NCI-H1694 (cell line): ENCODE measurements at places on chromosomes 1 and 21.

GRCh38 chr1:154961207-154962155 lies at the start of gene PYGO2:
Gene PYGO2 (minus strand): TSS chr1:154961782. CDS start chr1:154961576, 206 bp downstream.
- DNase-seq, result peak; percentile 57

DNA sequence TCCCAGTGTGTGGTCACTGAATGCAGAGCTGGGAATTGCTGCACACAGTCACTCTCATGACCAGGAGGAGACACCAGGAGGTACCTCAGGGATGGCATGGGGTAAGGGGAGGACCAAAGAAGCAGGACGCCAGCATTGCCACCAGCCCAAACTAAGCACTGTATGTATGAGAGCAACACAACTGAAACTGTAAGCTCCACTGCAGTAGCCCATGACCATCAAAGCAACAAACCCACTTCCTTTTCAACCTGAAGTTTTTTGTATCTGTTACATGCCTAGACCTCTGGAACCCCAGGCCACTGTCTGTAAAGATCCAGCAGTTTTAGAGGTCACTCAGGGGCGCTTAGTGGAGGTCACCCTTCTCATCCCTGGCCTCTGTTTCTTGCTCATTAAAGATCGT lies 164.3 kb downstream of the SETD4 start:
- no peak for DNase-seq

- no peak for DNase-seq
Observed at GRCh38 chr1:165911609-165912281, 84.3 kb downstream of the UCK2 start.

GRCh38 chr1:234987415-234988154 lies 141.1 kb downstream of the TOMM20 start:
- DNase-seq, result no peak

- no peak for DNase-seq
Observed at GRCh38 chr1:173295995-173296394, 88.9 kb upstream of the TNFSF4 start.

DNA sequence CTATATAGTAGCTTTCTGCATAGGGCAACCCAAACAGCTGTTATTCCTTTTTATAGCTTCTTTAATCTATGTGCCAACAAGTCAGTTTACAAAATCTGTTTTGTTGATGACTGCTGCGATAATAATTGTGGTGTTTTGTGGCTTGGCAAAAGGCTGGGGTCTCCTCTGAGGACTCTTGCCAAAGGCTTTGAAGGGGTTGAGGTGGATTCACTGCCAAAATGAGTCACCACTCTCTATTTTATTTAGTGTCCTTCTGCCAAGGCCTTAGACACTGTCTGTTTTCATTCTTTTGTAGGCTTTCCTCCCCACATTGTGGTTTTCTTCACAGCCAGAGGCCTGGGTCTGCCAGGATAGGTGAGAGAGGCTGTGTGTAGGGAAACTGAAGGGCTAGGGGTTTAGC lies 161.8 kb downstream of the NFIA start:
- DNase-seq, result peak; percentile 94

DNA sequence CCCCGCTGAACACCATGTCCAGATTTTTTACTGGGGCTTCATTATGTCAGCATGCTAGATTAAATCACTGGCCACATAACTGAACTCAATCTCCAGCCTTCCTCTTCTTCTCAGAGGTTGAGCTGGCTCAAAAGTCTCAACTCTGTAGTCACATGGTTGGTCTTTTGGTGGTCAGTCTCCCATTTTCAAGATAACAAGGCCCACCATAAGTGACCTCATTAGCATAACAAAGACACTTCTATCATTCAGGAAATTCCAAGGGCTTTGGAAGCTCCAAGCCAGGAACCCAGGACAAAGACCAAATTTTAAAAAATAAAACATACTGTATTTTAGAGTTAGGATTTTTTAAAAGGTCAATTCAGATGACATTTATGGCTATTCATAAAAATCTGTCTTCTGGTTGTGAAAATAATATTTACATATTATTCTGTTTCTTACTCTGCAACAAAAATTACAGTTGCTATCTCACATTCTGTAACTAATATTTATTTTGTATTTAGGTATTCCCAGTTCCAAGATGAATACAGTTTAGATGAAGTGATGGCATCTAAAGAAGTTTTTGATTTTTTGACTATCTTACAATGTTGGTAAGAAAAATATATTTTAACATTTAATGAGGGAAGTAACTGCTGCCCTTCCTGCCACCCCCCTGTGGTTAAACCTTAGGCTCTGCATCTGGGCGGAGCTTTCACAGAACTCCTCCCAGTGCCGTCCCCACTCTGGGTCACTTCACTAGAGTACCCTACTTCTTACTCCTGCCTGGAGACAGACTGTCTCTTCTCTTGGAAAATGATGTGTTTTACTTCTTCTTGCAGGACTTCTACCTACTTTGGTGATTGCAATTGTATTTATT lies 49.3 kb downstream of the SCP2 start:
- no peak for DNase-seq

DNA sequence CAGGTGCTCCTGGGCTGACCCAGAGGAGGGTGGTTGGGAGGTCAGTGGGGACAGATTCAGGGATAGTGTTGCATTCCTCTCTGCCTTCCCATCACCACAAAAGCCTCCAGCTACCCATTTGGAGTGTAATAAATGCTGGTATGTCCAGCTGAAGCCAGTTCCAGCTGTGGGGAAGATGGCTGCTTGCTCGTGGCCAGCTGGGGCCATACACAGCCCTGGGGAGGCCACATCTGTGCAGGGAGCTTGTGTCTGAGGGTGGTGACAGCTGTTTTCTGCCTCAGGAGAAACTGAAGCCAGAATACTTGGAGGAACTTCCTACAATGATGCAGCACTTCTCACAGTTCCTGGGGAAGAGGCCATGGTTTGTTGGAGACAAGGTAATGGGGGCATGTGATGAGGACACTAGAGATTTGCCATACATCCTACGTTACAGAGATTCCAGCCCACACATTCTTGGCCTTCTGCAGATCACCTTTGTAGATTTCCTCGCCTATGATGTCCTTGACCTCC lies 2.7 kb downstream of the GSTM4 start:
- DNase-seq, result no peak

GRCh38 chr1:24155011-24155782 lies 12.3 kb upstream of the IL22RA1 start:
- DNase-seq, result no peak

GRCh38 chr1:25695771-25696311 lies 79.2 kb downstream of the MAN1C1 start:
- DNase-seq, result no peak

DNA sequence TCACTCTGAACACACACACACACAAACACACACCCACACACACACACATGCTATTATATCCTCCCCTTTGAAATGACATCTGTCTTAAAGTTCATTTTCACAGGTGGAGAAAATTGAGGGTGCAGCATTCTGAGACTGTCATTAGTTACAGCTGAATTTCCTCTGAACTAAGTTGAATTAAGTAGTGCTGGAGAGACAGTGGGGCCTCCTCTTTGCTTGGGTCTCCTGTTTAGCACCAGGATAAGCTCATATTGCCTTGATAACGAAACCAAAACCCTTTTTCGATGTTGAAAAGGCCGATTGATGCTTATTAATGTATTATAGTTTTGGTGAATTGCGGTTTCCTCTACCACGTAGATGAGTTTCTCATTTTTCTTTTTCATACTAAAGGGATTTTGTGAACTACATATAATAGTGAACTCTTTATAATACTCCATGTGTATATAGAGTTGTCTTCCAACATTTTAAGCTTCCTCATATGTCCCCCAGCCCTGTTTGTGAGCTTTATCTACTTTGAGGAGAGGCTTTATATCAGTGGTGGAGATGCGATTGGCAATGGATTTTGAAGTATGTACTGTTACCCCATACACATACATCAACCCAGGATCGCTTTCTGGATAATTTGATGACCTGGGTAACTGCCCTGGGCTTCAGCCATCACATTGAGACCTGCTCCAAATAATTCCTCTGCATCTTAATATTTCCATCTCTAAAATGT lies 17.4 kb downstream of the DYNLT5 start:
- no peak for DNase-seq

DNA sequence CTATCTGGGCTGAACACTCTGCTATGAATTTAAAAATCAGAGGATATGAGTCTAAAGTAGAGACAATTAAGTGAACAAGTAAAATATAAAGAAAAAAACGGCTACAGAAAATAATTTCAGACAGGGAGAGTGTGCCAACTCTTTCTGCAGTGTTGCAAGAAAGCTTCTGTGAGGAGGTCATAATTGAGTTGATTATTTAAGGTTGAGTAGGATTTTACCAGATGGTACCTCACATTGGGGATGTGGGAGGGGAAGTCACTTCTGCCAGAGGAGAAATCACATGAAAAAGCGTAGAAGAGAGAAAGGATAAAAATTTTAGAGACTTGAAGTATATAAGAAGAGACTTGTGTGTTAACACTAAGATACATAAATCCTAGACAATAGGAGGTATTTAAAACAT lies 238.0 kb upstream of the NCAM2 start:
- no peak for DNase-seq

GRCh38 chr21:29166853-29167252 lies 36.4 kb downstream of the MAP3K7CL start:
- no peak for DNase-seq

DNA sequence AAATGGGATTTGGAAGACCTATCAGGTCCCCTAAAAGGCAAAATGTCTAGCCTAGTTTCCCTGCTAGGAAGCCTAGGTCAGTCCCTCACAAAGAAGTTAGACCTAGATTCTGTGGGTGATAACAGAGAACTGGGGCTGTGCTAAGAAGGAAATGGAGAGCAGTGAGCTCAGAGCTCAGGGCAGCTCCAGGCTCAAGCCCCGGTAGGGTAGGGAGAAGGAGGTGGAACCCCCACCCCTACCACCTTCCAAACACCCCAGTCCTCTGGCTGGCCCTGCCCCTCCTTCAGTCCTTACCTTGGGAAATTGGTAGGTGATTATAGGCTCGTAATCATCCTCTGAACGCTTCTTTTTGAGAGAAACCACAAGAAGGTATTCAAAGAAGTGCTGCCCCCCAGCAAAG lies 1.1 kb downstream of the DENND2D start:
- DNase-seq, result no peak

- DNase-seq, result no peak
Observed at GRCh38 chr1:56850411-56850810, 4.2 kb upstream of the C8A start.

DNA sequence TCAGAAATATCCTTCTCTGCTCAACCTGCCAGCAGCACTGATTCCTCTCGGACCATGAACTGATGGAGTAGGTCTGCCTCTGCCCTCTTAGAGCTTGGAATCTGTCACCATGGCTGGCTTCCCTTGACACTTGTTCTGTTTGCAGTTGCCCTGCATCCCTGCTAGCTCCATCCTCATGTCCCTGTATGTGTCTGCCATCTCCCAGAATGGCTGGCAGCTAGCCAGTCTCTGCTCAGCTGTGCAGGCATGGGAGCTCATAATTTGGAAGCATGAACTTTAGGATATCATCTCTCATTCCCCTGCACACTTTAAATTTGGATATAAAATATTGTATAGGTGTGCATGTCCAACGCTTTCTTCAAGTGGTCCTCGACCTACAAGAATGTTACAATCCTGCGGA lies 95.4 kb downstream of the C1orf94 start:
- DNase-seq, result no peak

- no peak for DNase-seq
Observed at GRCh38 chr1:62717483-62717882, 29.3 kb upstream of the DOCK7 start.

DNA sequence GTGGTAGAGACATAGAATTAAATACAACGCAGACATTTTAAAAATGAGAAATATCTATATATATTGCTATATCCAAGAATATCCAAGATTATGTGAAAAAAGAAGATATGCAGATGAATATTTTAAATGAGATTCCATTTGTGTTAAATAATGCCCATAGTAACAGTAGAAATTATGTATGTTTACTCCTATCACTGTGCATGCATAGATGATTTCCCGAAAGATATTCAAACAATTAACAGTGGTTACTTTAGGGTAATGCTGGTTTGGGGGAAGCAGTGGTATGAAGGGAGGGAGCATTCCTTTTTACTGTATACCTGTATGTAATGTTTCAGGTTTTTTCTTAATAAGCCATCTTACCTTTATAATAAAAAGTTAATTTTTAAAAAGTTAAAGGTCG lies 25.1 kb downstream of the DNTTIP2 start:
- DNase-seq, result no peak

- no peak for DNase-seq
Observed at GRCh38 chr1:15350551-15351200, 59.0 kb upstream of the EFHD2 start.

DNA sequence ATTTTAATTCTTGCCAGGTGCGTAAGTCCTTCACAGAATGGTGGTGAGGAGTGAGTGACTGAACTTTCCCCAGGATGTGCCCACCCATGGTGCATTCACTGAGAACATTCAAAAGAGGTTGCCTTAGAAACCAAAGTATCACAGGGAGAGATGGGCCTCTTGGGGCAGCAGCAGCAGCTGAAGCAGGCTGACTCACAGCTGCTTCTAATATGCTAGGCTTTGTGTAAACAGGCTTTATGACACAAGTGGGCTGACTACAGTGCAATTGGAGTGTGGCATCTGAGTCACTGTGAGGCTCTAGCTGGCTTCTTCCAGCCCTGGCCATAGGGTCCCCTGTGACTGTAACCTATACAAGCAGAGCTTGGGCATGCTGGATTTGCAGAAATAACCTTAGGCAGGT lies 12.6 kb downstream of the PIGP start:
- DNase-seq, result peak; percentile 95

- no peak for DNase-seq
Observed at GRCh38 chr1:247273013-247273412, 17.1 kb downstream of the VN1R5 start.

- no peak for DNase-seq
Observed at GRCh38 chr1:7641587-7642417, 129.3 kb upstream of the VAMP3 start.

GRCh38 chr1:210143465-210144062 lies 89.0 kb upstream of the SERTAD4 start:
- DNase-seq, result peak; percentile 66

GRCh38 chr1:202014915-202015661 lies 4.7 kb downstream of the ELF3 start:
- no peak for DNase-seq

GRCh38 chr1:163959622-163960021 lies 599.4 kb upstream of the PBX1 start:
- no peak for DNase-seq

GRCh38 chr1:31054349-31054748 lies 11.2 kb downstream of the PUM1 start:
- DNase-seq, result no peak

GRCh38 chr21:32382108-32382644 lies 10.6 kb downstream of the URB1 start:
- DNase-seq, result no peak

GRCh38 chr1:19819701-19820100 lies 4.6 kb upstream of the RNF186 start:
- DNase-seq, result no peak

GRCh38 chr1:53060579-53060978 lies 1.4 kb upstream of the PODN start:
- no peak for DNase-seq

DNA sequence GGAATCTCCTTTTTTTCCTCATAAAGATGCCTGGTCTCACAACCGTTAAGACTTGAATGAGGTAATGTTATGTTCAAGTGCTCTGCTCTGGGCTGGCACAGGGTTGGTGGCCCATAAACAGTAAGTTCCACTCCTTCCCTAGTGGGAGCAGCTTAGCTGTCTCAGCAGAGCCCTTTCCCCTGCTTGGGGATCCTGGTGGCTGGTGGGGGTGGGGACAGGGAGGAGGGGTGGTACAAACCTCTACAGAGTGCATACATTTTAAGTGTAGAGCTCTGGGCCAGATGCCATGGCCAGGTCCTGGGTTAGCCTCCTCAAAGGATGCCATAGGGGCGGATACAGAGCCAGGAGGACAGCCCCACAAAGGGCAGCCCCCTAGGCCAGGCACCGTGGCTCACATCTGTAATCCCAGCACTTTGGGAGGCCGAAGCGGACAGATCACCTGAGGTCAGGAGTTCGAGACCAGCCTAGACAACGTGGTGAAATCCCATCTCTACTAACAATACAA lies 20.7 kb upstream of the PADI1 start:
- no peak for DNase-seq
